ENCODE measurements at places on chromosomes 7 and 10.

GRCh38 chr10:63717027-63717715, 196.0 kb downstream of the REEP3 start:
- no peak for DNase-seq

GRCh38 chr10:20944789-20945502, 47.8 kb upstream of the NEBL start:
- no peak for DNase-seq

GRCh38 chr10:128095027-128095752, 31.0 kb downstream of the MKI67 start:
- no peak for DNase-seq

GRCh38 chr10:3625959-3626751, 158.9 kb downstream of the KLF6 start:
- DNase-seq = no peak

GRCh38 chr10:30974355-30974754, 57.3 kb downstream of the ZNF438 start:
- DNase-seq = no peak

GRCh38 chr10:75441196-75441595, 9.8 kb downstream of the LRMDA start:
- DNase-seq = no peak

GRCh38 chr10:7408291-7409044, 2.4 kb downstream of the SFMBT2 start:
- no peak for DNase-seq

DNA sequence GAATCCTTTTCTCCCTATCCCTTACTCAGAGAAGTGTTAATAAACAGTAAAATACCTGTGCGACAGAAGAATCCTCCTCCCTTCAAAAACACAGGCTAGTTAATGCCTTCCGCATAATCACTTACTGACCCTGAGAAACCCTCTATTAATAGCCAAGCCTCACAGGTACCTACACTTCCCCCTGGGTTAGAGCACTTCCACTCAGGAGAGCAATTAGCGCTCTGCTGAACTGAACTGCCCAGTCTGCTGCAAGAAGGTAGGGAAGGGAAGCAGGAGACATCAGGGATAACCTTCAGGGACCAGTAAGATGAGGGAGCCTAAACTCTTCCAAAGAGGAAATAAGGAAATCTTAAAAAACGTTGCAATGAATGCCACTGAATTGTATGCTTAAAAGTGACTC, 39.6 kb downstream of the KIAA1549 start:
- no peak for DNase-seq

DNA sequence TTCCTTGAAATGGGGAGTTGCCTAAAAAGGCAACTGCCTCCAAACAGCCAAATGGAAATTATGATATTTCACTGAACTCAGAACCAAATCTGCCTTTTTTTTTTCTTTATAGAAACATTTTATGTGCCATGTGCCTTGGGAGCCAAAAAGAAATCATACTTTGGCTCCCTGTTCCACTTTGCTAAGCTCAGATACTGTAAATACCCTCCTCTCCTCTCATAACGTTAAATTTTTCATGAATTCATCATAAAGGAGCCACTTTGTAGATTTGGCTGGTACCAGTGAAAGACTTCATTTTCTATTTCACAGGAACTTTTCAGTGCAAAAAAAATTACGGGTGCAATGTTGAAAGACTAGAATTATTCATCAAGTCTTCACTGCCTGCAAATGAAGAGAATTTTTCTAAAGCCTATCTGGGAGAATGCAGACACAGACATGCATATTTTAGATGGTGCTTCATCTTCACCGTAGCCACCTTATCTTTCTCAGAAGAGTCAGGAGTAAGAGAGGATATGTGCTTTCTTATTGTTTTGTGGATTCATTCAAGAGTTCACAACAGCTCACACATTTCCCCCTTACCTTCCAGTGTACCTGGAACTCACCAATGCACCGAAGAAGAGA, 742.3 kb upstream of the GALNT17 start:
- DNase-seq = no peak

DNA sequence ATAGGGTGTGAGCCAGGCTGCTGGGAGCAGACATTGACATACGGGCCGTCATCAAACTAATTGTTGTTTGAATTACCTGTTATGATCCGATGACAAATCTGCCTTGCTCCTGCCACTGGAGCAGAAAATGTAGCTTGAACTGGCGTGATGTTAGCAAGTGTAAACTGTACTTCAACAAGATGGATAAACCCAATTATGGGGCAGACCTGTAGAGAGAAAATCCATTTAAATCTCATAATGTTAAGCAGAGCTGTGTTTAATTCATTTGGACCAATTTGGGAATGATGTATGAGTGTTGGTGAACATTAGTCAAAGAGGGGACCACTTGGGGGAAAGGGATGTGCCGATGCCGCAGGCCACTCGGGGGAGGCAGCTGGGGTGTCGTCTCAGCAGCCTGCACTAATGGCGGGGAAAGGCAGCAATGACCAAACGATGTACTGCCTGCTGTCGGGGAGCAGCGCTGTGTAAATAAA, 27.4 kb downstream of the TCF7L2 start:
- no peak for DNase-seq

- no peak for DNase-seq
These were observed 63.7 kb upstream of the IL6 start for GRCh38 chr7:22663357-22663718.

GRCh38 chr7:130748531-130749389, 14.8 kb upstream of the KLF14 start:
- DNase-seq = no peak

GRCh38 chr7:121372376-121373010, 23.6 kb downstream of the FAM3C start:
- no peak for DNase-seq

GRCh38 chr7:29885626-29886025, 79.3 kb downstream of the WIPF3 start:
- DNase-seq = no peak

- no peak for DNase-seq
These were observed 244.0 kb downstream of the SKAP2 start for GRCh38 chr7:26620352-26620751.

- no peak for DNase-seq
These were observed 646 bp downstream of the SGCE start for GRCh38 chr7:94655126-94655847.

DNA sequence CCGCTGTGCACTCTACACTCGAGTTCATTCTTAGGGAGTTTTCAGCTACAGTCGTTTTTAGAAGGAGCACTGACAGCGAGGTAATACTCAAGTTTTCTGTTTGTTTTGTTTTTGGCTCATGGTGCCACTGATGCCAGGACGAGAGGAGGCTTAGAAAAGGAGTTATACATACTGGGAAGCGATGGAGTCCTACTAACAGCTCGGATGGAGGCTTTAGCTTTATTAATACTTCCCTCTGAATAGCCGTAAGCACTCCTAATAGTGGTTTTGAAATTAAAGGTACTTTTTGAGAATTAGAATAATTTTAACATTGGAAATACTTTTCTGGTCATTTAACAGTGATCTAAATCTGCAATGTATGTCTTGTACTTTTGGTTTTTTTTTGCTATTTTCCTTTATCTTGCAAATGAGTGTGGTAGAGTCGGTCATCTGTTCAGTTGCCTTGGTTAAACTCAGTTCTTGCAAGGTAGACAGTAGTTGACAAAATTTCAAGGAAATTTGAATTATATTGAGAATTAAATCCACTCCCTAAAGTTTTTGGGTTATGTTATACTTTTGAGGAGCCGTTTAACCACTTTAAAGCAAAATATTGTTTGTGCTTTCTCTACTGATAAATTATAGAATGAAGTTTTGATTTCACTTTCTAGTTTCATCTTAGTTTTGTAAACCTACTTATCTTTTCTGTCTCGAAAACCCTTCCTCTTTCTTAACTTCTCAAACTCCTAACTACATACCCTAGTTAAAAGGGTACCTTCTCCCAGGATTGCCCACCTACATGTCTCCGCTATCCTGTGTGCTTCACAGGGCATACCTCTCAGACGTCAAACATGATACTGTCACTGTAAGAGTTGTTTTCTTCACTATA, 1.5 kb downstream of the HBP1 start:
- DNase-seq = no peak

Measured in left renal pelvis (tissue), 4 donors.